ENCODE measurements at places on chromosomes 12 and 14. TPM values are rescaled to one million over a fixed set of nuclear protein-coding genes. Genes with fewer than 3 reads are reported as not detected.

DNA sequence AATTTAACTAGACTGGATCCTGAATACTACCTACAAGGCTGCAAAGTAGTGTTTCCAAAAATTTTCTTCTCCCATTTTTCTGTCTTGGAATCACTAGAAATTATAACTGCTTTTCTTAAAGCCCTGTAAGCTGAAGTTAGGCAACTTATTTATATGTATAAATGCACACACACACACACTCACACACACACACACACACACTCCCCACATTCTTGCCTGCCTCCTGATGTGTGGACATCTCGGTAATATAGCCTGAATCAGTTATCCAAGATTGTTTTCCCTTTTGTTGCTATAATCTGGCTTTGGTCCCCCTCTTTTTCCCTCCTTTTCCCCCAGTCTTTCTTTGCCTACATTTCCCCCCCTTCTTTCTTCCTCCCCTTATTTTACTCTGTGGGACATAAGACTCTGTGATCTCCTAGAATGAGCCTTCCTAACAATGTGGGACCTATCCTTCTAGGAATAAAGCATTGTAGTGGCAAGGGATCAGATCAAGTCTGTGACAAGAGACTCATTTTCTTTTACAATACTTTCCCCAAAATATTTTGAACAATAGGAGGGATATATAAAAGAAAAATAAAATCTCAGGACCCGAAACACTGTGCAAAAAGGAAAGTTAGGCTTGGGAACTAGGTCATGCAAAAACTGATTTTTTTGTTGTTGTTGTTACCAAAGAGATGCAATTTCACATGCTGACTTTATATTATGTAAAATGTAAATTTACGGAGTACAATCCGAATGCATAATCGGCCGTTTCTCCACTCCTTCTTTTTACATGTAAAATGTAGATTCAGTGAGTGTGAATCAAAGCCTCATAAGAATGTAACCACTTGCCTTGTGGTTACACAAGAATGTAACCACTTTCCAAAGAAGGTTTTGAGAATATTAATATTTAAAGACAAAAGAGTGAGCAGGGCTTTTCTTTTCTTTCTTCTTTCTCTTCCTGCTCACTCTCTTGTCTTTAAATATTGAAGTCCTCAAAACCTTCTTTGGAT lies 26.3 kb upstream of the CD69 start:
- DNase-seq = no peak

GRCh38 chr12:50999093-50999492 lies 27.1 kb downstream of the SLC11A2 start:
- DNase-seq = no peak

GRCh38 chr12:116247377-116247776 lies 30.1 kb downstream of the MED13L start:
- peak; percentile 86 for DNase-seq

DNA sequence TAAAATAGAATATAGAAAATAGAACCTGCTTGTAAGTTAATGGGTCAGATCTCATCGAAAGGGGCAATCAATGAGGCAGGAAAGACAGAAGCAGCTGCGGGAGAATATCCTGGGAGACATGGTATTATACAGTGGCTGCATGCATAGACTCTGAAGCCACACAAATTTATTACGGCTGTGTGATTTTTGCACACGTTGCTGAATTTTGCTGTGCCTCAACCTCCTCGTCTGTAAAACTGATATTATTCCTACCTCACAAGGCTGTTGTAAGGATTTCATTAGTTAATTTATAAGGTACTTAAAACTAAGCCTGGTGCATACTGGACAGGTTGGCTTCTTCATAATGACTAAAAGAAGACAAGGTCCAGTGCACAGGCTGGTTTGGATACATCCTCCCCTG lies 52.3 kb downstream of the ARMH4 start:
- no peak for DNase-seq

The WDR89 gene
- total RNA-seq = 7.9 TPM

The NKX2-8 gene
- total RNA-seq = not detected

DNA sequence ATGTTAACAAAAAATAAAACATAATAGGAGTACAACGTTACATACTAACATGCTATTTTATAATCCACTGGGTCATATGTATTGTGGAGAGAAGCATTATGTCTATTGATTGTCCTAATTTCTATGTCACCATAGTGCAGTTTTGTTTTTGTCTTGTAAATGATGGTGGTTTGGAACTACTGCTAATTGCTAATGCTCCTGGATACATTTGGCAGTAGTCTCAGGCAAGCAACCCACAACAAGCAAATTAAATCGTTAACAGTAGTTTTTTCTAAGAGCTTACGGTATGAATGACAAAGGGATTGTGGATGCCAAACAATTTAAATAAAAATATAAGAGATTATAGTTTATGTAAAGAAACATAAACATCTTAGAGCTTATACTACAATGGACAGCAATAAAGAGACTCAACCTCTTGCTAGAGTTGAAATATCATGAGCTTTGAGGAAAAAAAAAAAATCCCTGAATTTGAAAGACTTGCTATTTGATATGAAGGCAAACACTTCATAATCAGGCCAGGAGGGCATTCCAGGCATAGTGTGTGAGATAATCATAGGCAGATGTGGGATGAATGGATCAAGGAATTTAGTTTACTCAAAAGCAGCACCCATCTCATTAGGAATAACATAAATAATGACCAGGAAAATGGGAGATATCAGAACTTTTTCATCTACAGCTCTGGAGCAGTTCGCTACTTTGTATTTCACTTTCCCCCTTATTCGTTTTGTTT lies 181.3 kb downstream of the CCDC59 start:
- DNase-seq = no peak

GRCh38 chr12:18183141-18183540 lies 78.2 kb upstream of the PIK3C2G start:
- DNase-seq = no peak

The TEAD4 gene
- total RNA-seq = 34.3 TPM

The CREBL2 gene
- 19.0 TPM for total RNA-seq

The BATF gene
- not detected for total RNA-seq

All from G401 (cell line).